ENCODE measurements at places on chromosomes 7 and 10.
A peak's percentile ranks its signal among the peaks of the same experiment; 100 is the strongest.

- DNase-seq, result no peak
These were observed 54.4 kb downstream of the DNAJB6 start for GRCh38 chr7:157391036-157391710.

- DNase-seq, result no peak
These were observed 9.5 kb downstream of the ATOH7 start for GRCh38 chr10:68222391-68222790.

DNA sequence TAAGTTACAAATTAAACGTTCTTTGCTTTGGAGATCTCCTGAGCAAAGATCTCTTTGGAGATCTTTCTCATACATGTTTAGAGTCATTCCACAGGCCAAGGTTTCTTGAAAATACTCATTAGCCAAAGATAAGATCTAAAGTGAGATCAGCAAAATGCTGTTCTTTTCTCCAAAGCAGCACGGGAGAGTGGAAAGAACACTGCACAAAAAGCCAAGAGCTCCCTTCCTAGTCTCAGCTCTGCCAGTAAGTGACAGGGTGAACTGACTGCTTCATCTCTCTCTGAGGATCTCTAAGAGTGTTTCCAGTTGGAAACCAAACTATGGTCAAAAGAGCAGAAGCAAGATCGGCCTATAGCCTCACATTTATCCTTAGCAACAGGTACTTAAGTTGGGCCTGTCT, 168.4 kb upstream of the ASAH2 start:
- no peak for DNase-seq

GRCh38 chr10:89304026-89304425, 2.2 kb downstream of the IFIT2 start:
- DNase-seq, result no peak

DNA sequence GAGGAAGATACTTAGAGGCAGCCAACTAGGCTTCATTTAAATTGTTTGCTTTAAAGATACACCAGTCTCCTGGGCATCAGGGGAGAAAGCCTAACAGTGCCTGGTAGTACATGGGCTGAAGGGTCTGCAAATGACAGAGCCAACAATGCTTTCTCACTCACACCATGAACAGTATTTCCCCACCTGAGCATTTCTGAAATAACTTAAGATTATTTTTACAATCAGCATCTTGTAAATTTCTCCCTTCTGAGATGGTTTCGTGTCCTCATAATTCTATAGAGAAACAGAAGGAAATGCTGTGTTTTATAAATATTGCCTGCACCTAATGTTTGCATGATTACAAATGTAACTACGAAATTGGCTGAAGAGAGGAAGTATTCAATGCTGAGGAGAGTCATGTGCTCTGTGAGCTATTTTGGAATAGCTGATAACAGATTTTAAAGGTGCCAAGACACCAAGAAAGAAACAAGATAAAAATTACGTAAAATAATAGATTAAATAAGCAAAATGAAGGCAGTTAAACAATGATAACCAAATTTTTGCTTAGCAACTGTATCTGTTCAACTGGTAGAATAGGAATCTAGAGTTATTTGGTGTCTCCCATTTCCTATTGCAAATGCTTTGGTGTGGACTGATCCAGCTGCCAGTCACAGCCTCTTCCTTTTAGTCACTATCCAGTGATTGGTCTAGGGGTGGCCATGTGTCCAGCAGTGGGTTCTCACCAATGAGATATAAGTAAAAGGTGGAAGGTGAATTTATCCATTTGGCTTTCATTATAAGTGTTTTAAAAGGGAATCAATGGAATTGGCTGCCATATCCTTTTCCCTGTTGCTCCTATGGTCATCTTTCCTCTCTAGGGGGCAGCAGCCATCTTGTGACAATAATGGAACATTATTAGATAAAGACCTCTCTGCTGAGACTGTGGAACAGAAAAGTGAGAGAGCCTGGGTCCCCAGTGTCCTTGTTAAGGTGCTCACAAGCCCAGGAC, 167.9 kb upstream of the SLC26A5 start:
- DNase-seq, result no peak

GRCh38 chr10:6177880-6178281, 24.9 kb upstream of the PFKFB3 start:
- DNase-seq, result no peak

GRCh38 chr7:15937571-15937970, 251.1 kb upstream of the MEOX2 start:
- DNase-seq, result no peak

GRCh38 chr10:103493916-103494877, 692 bp downstream of the NEURL1 start:
- DNase-seq, result peak; percentile 33

GRCh38 chr7:19677180-19677579, 31.7 kb downstream of the POLR1F start:
- no peak for DNase-seq

DNA sequence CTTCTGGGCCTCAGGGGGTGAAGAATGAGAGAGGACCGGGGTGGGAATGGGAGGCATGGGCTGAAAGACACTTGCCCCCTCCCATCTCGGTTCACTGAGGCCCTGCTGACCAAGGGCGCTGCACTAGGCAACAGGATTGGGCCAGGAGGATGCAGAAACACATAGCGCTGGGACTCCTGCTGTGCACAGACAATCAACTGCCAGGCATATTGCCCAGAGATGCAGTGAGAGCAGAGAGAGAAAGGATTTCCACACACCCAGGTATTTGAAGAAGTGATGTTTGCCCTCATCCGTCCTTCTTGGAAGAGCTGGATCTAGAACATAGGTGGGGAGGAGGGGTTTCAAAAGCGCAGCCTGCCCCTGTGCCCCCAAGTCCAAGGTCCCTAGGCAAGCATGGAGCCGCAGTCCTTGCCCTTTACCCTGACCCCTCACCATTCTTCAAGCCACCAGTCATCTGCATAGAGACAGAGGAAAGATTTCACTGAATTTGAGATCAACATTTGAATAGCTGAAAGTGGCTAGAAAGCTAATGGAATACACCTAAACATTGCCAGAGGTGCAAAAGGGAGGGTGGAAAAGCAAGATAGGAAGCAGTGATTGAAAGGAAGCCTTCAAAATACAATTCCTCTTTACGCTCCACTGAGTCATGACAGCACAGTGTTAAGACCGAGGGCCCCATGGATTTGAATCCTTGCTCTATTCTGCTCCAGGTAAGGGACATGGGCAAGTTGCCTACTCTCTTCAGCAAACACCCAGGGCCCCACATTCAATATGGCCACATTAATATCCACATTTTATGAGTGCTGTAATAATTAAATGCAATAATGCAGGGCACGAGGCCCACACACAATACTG, 44.2 kb upstream of the TNS3 start:
- no peak for DNase-seq

DNA sequence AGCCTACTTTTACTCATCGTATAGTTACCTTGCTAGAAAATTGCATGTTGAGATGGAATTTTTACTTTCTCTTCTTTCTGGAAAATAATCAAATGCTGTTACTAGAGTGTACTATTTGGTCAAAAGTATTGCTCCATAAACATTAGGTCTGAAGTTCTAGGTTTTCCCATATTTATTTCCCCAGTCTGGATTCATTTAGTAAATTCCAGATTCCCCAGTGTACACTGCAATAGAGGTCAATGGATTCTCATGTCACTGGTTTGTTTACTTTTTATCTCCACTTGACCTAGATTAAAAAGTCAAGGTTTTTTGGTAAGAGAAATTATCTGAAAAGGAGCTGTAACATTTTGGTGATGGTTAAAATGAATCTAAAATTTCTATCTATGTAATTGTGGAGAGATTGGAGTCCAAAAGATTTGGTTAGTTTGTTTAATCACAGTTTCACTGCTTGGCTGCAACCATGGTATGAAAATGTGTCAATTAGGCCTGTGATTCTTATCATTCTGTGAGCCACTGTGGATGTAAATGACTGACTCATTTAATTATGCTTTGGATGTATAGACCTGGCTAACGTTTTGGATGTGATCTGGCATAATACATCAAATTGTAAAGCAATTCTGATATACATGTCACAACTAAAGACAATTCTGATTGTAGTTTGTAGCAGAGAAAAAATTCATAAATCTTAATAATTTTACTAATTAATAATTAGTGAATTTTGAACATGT, 32.7 kb upstream of the STEAP4 start:
- no peak for DNase-seq

GRCh38 chr10:69073736-69074364, 14.1 kb upstream of the SRGN start:
- no peak for DNase-seq

DNA sequence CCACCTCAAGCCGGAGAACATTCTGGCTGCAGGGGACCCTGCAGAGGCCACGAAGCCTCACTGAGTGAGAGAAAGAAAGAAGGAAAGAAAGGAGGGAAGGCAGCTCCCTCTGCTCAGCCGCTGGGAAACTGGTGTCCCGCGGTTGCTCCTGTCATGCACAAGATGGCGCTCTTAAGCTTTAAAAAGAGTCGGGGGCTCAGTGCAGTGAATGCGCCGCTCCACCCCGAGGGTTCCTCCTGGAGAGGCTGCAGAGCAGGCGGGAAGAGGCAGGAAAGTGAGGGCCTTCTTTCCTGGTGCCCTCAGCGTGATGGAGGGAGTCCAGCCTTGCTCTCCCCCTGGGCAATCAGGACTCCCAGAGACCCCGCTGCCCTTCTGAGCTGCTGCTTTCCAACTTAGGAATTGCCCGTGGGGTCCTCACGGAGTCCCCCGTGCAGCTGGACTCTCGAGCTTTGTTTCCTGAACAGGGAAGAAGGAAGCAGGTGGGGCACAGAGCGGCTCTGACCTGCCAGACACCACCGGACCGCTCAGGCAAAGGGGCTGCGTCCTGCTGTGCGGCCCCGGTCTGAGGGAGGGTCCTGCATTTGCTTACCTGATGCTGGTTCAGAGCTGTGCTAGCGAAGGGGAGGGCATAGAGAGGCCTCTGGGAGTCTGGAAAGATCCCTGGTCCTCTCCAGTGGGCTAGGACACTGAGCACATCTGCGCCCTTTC, 141.9 kb upstream of the MKI67 start:
- DNase-seq, result no peak

DNA sequence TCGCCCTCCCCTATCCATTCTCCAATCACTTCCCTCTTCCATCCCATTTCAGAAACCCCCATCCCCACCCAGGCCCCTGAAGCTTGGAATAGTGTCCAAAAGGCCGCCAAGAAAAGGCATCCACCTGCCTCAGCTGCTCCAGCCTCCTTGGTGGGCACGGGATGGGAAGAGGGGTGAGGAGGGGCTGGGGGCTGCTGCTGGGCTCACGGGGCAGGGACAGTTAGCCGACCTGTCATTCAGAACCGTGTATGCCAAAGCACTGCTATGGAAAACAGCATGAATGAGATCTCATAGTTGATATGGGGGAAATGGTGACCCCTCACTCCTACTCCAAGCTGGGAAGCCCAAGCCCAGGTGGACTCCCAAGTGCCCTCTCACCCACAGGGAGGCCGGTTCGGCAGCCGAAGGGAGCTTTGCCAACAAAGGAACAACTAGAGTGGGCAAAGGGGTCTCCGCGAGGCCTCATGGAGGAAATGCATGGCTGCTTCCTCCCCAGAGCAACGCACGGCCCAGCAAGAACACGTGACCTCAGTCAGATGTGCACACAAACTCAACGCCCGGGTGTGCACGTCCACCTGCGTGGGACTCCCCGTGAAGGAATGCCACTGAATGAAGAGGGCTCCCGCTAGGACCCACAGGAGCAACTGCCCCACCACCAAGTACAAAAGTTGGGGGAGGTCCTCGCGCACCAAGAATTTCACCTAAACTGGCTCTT, 52.5 kb downstream of the EBF3 start:
- DNase-seq, result no peak

DNA sequence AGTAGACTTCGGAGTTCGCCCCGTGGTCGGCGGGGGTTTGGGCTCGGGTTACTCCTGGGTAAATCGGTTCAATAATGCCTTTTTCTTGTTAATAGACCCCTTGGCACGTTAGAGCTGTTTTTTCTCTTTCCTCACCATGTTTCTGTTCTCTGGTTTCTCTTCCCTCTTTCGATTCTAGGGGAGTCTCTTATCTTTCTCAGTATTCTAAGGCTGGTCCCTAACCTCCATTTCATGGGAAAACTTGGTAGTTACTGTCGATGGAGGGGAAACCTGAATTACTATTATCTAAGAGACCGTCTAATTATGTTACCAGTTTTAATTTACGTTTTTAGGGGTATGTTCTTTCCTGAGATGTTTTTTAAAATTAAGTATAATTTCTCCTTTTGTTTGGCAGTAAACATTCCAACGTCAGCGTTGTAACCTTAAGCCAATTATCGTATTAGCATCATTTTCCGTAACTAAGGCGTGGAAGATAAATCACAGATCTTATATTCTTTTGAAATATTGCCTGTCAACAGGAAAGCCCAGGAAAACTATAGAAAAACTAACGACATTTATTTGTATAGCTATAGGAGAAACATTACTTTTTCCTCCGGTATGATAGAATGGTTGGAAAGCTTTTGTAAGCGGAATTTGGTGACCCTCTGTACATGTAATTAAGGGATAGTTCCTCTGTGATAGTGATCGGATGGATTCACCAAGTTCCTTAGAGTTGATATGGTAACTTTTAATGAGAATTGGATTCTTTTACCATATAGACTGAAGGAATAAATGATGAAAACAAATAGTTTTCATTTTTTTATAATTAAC, 847 bp downstream of the BTAF1 start:
- DNase-seq, result no peak

- DNase-seq, result no peak
These were observed 63.9 kb upstream of the ECHDC3 start for GRCh38 chr10:11678074-11678793.

- no peak for DNase-seq
These were observed 575.6 kb downstream of the ARL4A start for GRCh38 chr7:13262929-13263530.

GRCh38 chr7:24899905-24900304, 80.1 kb downstream of the OSBPL3 start:
- no peak for DNase-seq

GRCh38 chr10:112803961-112804401, 146.1 kb upstream of the TCF7L2 start:
- no peak for DNase-seq

DNA sequence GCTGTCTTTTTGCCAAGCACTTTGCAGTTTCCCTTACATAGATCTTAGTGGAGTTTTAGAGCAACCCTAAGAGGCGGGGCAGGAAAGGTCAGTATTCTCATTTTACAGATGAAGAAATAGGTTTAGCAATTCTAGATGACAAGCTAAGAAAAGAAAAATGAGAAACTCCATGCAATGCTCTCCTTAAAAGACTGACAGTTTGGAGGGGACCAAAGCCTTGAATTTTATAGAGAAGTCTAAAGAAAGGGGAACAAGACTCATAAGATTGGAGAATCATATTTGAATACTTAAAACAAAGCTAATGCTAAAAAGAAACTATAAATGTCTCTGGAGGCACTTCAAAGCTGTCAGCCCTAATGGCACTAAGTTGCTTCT, 19.6 kb downstream of the CEP55 start:
- no peak for DNase-seq

GRCh38 chr10:116141855-116142254, 131.2 kb downstream of the GFRA1 start:
- no peak for DNase-seq

GRCh38 chr7:133315332-133316040, 62.6 kb downstream of the EXOC4 start:
- no peak for DNase-seq

GRCh38 chr10:5551531-5552375, 27.0 kb downstream of the CALML3 start:
- no peak for DNase-seq
